Fibroblast of the aortic adventitia (primary cell): ENCODE measurements at places on chromosomes 6 and 20. TPM values are rescaled to one million over a fixed set of nuclear protein-coding genes. Genes with fewer than 3 reads are reported as not detected.
A peak's percentile ranks its signal among the peaks of the same experiment; 100 is the strongest.

Gene PRIM2
- total RNA-seq: 16.4 and 80.2 TPM in 2 replicates

Gene MYO6
- 10.5 and 16.4 TPM in 2 replicates for total RNA-seq

Gene MYCT1
- 0.65 and 2.6 TPM in 2 replicates for total RNA-seq

Gene OXT
- total RNA-seq: not detected in 2 replicates

GRCh38 chr6:90621581-90621980, 34.7 kb upstream of the MAP3K7 start:
- DNase-seq: no peak

DNA sequence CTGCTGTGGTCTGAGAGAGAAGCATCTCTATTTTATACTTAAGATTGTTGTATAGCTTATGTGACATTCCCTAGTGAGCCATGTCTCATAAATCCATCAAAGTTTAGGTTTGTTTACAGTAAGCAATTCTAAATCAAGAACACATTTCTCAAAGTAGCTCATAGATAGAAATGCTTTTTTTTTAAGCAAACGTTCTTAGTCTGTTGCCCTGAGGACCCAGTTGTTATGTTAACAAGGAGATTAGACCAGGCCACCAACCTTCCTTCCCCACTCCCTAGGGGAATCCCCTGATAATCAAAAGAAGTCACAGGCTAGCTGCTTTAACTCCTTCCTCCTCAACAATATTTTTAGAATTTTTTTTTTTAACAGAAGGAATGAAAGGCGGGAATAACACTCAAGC, 169.0 kb downstream of the FUT9 start:
- no peak for DNase-seq

DNA sequence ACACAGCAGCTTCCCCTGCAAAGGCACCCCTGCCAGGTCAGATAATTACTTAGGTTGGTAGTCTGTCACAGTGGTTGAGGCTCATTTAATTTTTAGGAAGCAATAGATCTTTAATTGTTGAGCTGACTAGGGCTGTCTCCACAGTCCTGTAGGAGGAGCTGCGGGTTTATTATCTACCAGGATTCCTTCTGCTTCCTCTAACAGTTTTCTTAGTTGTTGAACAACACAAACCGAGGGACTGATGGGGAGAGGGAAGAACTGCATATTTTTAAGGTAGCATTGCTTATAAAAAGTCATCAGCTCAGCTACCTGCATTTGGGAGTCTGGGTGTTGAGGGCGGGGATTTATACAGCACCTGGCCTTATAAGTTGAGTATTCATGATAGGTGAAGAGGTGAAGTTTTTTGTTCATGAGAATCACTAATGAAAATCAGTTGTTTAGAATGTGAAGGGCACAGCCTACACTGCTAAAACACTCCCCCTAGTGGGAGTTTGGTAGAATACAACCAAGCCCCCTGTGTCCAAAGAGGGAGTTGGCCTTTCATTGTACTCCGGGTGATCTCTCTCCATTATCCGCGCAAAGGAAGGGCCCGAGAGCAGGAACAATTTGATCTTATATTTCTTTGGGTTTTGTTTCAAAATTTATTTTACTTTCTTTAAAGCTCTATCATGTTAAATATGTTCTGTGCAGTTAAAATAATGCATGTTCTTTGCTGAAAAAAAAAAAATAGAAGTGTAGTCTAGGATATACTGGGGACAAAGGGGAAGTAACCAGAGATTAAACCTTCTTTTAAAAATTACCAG, 69.6 kb downstream of the SSR1 start:
- peak; percentile 73 for DNase-seq

DNA sequence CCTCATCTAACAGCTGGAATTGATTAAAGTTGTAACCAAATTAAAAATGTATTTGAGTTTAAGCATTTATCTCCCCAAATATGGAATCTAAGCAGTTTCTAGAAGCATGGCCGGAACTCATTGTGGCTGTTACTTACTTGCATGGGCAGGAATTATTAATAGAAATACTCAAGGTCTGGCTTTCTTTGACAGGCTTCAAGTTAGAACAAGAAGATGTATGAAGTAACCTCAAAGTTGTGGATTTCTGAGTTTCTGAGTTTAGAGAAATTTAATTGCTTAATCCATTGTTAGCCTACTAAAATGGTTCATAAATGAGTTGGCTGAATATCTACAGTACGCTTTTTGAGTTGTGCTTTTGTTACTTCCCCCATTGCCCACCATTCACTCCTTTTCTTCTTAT, 7.7 kb downstream of the CARMIL1 start:
- no peak for DNase-seq

- peak; percentile 53 for DNase-seq
Observed at GRCh38 chr6:110625883-110626282, 149.5 kb upstream of the SLC22A16 start.

- no peak for DNase-seq
Observed at GRCh38 chr6:45691426-45691825, 313.7 kb upstream of the SUPT3H start.

DNA sequence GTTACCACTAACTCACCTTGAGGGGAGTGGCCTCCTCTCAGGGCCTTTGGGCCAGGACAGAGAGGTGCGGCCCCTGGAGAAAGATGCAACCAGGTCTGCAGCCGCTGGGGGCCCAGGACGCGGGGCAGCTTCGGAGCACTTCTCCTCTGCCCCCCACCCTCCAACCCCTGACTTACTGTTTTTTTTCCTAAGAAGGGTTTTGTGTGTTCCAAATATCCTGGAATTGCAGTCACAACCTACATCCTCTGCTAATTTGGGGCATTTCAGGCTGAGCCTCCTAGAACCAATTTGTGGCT, 1.7 kb downstream of the LINC00237 start:
- DNase-seq: no peak

- peak; percentile 72 for DNase-seq
Observed at GRCh38 chr6:133964052-133964451, 11.0 kb downstream of the TBPL1 start.

- DNase-seq: peak; percentile 54
Observed at GRCh38 chr20:5504061-5504739, 187.4 kb upstream of the PROKR2 start.

GRCh38 chr6:72064399-72064975, 178.1 kb downstream of the RIMS1 start:
- DNase-seq: no peak

DNA sequence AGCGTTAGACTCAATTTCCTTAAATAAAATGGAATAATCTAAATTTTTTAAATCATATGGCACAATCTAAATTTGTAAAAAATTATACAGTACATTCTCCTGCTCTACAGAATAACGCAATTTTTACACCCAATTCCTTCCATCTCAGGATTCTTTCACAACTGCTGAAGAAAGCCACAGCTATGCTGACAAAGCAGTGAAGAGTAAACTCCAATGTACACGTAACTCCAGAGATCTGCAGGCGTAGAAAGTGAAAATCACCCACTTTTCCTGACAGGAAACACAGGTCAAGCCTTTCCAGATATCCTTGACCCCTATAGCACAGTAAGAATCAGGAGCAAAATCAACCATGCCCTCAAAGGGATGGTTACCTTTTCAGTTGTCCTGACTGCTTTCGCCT, 27.4 kb downstream of the EPHA7 start:
- peak; percentile 2 for DNase-seq

- no peak for DNase-seq
Observed at GRCh38 chr6:38577492-38577891, 62.2 kb downstream of the BTBD9 start.

DNA sequence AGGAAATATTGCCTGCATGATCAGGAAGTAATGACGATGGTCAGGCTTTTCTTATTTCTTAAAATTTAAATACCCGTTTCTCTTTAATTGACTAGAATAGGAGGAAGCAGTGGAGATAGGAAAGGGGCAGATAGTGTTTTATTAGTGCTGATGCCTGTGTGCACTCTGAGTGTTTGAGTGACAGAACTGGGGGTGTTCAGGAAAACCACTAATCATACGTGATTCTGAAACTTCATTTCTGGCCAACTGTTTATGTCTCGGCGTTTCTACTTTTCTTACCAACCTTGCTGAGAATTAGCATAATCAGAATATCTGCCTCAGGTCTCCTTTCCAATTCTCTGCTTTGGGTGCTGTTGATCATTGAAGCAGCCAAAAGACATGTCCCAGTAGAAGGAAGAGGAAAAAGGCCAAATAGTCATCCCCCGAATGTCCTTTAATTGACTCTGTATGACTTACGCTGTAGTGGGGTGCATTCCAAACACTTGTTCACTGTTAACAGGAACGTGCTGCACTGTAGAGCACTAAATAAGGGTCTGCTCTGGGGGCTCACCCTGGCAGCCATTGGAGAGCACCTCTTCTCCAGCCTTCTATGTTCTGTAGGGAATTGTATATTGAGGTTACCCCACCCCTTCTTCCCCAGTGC, 152.9 kb downstream of the JARID2 start:
- DNase-seq: no peak
